ENCODE measurements at places on chromosomes 2 and 18.

DNA sequence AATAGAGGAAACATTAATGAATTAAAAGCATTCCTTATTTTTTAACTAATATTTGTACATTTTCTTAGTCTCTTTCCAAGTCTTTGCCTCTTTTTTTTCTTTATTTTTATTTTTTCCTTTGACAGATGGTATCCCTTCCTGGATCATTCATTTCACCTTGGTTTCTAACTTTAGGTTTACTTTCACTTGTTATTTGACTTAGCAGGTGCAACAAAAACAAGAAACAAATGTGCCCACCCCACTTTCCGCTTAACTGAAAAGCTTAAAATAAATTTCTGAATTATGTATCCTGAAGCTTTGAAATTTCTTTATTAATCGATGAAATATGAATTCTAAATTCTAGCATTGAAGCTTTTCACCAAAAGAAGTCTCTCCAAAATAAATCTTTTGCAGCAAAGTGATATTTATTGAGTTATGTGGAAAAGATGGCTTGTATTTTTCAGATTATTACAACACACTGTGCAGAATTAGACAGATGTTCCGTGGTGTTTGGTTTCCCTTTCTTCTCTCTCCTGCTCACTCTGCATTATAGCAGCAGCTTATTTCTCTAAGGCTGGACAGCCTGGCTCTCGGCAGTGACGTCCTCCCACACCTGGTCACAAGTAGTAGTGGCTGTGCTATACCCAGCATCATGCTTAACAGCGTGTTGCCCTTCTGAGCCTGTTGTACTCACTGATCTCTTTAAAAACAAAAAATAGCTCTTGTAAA, 99.1 kb upstream of the ZNF397 start:
- DNase-seq = no peak

GRCh38 chr18:48784656-48785055, 166.1 kb downstream of the SMAD7 start:
- DNase-seq = no peak

GRCh38 chr2:206442833-206443734, at the start of gene ADAM23:
Gene ADAM23 (plus strand): TSS chr2:206443532. CDS start chr2:206443867, 335 bp downstream.
- peak; percentile 63 for DNase-seq

GRCh38 chr18:27136208-27136535, 48.9 kb downstream of the CHST9 start:
- DNase-seq = no peak

GRCh38 chr2:120545521-120546047, 190.1 kb upstream of the GLI2 start:
- no peak for DNase-seq

- DNase-seq = no peak
These were observed 115.8 kb upstream of the PDE1A start for GRCh38 chr2:182542501-182543258.

DNA sequence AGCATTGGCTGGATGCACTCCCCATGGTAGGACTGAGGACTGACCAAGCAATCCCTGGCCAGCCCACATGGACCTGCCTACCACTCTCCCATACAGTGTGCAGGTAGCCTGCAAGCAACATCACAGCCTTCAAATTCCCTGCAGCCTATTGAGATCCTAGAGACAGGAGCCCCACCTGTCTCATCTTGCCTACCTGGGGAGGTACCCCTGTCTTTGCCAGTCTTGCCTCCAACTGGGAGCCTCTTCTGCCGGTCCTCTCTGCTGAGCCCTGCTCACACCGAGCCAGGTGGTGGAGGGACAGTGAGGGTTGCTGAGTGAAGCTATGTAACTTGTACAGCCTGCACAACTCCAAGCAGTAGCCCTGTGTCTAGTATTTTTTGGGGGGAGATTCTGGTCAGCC, 29.9 kb downstream of the TTC32 start:
- DNase-seq = no peak

DNA sequence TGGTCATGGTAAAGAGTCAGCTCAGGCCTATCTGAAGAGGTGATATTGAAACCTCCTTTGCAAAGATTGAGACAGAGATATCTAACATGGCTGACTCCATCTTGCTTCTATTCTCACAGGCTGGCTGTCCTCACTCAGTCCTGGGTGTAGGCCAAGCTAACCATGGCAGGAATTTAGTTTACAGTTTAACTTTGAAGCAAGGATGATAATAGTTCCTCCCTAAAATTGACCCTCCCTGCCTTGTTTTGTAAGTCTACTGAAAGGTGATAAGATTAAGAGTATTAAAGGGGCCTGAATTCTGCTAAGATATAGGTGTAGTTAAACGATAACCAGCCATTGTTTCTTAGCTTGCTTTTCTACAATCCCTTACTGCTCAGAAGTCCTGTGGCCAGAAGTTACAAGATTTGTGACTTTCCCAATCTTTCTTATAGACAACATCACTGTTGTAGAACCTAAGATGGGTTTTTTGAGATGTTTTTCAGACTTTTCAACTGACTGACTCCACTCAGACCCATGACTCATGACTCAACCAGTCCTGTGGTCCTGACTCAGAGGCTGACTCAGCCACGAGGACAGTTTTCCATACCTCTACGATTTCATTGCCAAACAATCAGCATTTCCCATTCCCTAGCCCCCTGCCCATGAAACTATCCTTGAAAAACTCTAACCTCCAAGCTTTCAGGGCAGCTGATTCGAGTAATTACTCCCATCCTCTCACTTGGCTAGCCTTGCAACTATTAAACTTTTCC, 195.7 kb upstream of the SESTD1 start:
- no peak for DNase-seq

GRCh38 chr18:37042381-37042780, 213.5 kb downstream of the KIAA1328 start:
- DNase-seq = no peak

- DNase-seq = peak; percentile 31
These were observed 74.7 kb upstream of the ETAA1 start for GRCh38 chr2:67322353-67323001.

- DNase-seq = no peak
These were observed 202.1 kb downstream of the EIPR1 start for GRCh38 chr2:3175568-3175955.

- DNase-seq = no peak
These were observed 39.7 kb downstream of the CDCA7 start for GRCh38 chr2:173394091-173394974.

Measured in endothelial cell (in vitro differentiated cells).